Activated CD8-positive, alpha-beta memory T cell treated with anti-CD3 and anti-CD28 coated beads, Interleukin-2, amount 50 U/mL, for 4 hours (primary cell): ENCODE measurements at places on chromosomes 3 and 15.

DNA sequence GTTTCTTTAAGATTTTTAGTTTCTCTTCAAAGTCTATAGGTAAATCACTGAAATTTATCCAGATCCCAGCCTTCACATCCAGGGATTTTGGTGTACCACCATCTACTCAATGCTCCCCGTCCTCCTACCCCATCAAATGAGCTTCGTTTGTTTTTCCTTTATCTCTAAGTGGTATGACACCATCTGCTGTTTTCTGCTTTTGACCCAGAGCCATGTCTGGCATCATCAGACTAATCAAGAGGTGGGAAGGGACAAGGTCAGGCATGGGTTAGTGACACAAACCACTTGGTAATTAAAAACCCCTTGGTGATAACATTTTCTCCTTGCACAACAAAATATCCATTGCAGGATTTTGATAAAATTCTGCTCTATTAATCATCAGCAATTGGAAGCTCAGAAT, 92.7 kb upstream of the GOLGA8J start:
- DNase-seq: no peak

GRCh38 chr3:181839916-181840297, 128.2 kb downstream of the SOX2 start:
- no peak for DNase-seq

DNA sequence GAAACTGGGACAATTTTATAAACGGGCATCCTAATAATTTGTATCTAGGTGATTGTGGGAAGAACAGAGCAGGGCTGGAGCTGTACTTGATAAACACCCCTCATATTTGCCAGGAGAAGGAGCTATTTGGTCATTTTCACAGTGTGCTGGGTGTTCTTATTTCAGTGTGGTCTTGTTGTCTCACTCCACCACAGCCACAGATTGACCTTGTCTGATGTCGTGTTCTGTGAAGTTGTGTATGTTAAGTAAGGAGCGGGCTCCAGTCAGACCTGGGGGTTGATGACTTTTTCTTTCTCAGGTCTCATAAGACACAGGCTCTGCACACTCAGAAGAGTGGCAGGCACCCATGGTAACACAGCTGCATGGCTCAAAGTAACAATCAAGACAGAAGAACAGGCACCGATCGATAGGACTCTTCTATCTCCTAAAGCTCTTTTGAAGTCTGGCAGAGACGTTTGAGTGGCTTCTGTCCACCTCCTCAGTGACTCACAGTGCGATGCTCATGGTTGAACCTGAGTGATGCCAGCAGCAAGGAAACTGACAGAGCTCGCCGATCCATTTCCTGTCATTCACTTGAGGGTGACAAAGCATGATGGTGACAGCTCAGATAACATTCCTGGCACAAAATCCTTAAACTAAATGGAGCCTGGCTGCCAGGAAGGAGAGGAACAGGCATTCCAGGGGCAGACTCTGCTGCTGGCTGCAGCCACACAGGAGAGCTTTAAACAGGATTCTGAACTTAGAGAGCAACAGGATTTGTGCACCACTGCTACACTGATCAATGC, 20.8 kb downstream of the DPH3 start:
- DNase-seq: no peak

GRCh38 chr3:102972350-102972749, 537.5 kb downstream of the ZPLD1 start:
- DNase-seq: no peak

DNA sequence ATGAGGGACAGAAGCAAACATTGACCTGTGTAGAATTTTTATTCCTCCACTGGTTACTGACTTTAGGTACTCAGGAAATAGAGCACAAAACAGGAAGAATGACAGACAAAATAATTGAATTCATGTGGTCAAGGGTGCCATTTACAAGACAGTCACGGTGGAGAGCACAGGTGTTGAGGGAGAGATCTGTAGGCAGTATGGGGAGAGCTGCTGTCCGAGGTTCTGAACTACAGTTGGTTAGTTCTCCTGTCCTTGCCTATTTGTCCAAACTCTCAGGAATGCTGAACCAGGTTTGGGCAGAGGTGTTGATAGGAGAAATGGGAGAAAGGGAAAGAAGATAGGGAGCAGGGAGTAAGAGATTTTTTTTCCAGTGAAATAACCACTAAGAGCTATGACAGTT, 178.5 kb upstream of the ZBTB20 start:
- no peak for DNase-seq

GRCh38 chr3:133376810-133377209, 23.0 kb upstream of the BFSP2 start:
- no peak for DNase-seq

DNA sequence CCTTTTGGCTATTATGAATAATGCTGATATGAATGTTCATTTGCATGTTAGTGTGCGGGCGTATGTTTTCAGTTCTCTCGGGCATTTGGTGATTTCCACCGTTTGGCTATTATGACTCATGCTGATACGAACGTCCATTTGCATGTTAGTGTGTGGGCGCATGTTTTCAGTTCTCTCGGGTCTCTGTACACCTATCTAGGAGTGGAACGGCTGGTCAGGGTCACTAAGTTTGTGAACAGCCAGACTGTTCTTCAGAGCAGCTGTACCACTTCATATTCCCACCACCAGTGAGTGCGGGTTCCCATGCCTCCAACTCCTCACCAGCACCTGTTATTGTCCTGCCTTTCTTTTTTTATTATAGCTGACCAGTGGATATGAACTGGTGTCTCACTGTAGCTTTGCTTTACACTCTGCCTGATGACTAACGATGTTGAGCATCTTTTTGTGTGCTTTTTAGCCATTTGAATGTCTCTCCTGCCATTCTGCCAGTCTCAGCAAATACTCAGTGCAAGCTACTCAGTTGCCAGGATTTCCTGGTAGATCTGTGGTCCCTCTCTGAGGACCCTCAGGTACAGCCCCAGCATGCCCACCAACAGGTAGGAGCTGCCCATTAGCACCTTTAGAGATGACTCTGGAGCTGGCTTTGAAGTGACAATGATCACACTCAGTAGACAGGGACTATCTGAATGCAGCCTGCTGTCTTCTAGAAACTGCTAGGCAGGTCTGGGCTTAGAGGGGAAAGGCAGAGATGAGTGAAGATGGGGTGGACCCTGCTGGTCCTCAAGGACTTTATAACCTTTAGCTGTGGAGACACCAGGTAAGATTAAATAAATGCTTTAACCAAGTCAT, 141.1 kb downstream of the XXYLT1 start:
- no peak for DNase-seq

DNA sequence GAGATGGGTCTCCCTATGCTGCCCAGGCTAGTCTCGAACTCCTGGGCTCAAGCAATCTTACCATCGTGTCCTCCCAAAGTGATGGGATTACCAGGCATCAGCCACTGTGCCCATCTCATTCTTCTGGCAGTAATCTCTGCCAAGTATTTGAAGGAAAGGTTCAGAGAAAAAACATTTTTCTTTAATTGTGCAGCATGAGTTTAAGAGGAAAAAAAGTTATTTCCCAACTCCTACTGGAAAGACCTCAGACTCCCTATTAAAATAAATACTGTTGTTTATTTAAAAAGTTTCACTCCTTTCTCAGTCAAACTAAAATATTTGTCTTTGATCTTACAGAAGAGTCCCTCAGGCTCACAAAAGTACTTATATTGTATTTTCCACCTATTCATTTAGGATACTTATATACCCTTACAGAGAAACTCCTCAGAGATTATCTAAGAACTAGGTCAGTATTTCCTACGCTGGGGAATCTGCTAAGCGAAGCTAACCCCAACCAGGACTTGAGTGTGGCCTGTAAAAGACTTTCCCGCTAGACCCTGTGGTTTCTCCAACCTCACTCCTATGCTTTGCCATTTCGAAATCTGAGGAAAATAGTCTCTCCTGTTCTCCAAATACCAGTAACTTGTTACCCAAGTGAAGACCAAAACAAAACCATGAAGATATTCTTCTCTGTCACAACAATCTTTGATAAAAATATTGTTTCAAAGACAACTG, 28.7 kb downstream of the WWTR1 start:
- no peak for DNase-seq

DNA sequence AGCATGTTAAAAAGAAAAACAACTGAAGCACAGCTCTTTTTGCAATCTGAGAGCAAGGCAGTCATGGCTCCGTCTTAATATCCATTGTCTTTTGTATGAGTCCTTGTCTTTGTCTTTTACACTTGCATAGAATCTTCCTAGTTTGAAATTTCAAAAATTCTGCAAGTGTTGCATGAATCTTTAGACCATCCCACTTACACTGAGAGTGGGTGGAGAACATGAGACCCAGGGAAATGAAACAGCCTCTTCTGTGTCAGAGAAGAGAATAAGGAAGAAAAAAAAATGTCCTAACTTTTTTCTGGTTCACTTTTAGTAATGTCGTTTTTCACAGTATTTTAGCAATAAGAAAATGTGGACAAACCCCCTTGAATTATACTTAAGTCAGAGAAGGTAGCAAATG, 12.1 kb upstream of the DCLK3 start:
- no peak for DNase-seq

DNA sequence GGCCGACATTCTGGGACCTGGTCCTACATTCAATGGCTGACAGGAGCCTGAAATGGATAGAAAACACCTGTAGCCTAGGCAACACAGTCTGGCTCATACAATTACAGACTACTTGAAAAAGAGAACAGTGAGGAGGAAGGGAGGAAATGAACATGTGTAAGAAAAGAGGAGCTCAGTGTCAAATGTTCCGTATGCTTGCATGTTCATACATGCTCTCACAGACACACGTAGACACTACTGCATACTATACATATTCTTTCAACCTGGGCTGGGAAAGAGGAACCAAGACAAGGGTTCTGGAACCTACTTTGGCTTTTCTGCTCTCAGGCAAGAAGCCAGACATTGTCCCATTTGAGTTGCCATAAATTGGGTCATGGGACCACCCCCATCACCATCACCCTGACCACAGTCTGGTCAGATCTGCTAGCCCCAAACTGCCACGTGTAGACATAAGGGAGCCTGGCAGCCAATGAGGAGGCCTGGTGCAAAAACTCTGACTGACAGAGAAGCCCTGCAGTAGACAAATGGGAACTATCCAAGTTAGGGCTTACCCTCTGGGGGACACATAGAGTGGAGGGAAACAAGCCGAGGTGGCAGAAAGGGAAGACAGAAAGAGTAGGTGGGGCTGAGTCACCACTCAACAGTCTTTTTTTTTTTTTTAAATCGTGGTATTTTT, 310.0 kb downstream of the SHQ1 start:
- DNase-seq: no peak

DNA sequence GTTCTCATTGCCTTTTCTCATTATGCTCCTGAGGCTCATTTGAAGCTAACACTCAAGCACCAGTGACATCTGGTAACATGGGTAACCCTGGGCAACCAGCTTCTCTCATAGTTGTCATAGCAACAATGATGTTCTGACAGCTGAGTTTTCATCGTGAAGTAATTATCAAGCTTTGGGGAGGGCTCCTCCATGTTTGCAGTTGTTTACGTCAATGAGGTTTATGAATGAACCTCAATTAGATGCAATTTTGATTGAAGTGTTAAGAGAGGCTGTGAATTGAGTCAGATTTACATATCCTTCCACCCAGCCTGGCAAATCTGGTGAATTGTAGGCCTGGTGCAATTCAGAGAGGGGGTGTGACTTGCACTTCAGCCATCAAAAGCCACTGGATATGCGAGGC, 119.3 kb upstream of the CHD2 start:
- DNase-seq: no peak

DNA sequence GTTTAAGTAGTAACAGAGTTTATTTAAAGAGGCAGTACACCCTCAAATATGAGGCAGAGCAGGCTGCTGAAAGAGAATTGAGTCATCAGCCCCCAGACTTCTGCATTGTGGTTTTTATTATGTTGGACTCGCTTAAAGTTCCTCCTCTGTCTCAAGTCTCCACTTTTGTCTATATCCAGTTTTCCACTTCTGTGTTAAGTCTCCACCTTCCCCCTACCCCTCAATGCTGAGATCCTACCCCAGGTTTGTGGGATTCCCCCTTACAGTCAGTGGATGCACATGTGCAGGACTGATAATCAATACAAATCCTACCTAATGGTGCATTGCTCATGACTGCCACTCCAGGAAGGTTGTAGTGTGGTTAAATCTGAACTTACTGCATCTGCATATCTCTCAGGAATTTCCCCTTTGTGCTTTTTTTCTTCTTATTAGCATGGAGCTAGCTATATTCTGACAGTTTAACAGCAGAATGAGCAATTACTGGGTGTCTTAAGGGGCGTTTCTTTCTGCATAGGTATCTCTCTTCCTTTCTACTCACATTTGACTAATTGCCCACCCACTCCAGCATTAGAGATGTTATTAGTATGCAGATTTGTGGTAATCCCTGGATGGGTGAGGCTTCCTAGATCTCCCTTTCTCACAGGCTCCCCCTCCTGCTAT, 11.9 kb upstream of the CD200R1L start:
- DNase-seq: no peak

- no peak for DNase-seq
Observed at GRCh38 chr3:99324636-99325203, 313.7 kb upstream of the COL8A1 start.

DNA sequence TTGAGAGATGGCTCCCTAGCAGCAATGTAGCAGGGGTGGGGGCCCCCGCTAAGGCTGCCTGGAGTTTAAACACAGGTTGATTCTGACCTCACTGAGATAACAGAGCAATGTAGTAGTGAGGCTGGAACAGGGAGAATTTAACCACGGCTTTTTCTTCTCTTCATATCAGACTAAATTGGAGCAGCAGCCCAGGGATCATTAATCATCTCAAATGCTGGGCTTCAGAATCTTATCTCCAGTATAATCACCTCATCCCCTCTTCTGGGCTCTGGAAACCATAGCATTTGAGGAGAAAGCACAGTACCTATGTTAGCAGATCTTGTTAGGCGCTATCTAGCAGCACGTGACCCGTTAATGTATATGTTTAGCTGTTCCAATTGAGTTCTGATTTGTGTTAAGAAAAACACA, 25.4 kb upstream of the DET1 start:
- DNase-seq: no peak

DNA sequence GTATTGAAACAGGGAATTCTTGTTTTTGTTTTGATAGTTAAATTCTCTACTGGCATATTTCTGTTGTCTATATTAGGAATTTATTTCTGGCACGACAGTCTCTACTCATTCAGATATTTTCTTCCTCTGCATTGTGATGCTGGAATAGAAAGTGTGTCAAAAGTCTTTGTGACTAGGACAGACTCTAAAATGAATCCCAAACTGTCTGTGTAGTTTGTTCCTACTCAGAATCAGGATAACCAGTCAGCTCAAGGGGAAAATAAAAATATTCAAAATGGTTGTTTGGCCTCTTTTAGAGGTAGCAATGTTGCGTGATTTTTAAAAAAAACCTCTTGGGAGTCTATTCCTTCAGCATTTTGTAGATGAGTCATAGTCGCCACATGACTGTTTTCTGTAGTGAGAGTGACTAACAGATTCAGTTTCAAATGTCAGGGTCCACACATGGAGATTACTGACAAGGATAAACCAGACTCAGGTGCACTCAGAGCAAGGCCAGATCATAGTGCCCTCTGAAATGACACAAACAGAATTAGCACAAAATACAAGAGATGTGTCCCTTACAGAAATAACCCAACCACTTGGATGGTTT, 13.1 kb downstream of the SLC7A14 start:
- DNase-seq: no peak

GRCh38 chr3:14202874-14203520, 24.4 kb downstream of the LSM3 start:
- DNase-seq: no peak
